ENCODE measurements at places on chromosomes 5 and 9.

GRCh38 chr9:88536951-88537760 lies 2.2 kb downstream of the NXNL2 start:
- no peak for DNase-seq

DNA sequence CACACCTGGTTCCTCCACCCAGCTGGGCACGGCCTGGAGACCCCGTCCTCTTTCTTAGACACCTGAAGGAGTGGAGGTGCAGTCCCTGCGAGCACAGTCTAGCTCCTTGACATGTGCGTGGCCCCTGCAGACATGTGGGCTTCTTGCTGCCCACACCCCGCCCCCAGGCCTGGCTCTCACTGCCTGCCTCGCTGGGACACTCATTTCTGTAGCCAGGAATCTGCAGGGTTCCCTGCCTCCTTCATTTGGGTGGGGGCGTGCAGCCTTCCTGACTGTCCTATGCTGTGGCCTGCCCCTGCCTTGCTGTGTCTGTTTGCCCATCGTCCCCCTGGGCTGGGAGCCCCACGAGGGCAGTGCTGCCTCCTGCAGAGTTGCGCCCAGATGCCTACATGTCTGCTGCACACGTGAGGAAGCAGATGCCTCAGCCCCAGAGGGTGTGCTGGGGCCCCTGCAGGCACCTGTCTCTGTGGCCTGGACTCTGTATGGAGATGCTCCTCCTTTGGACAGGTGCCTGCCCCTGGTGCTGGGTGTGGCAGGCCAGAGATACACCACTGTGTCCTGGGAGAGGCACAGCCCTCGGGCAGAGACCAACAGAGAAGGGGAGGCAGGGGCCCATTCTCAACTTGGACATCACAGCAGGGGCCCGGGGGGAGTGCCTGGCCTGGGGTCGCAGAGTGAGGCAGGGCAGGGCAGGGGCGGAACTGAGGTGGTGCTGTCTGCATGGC lies 22.6 kb downstream of the FLT4 start:
- no peak for DNase-seq

DNA sequence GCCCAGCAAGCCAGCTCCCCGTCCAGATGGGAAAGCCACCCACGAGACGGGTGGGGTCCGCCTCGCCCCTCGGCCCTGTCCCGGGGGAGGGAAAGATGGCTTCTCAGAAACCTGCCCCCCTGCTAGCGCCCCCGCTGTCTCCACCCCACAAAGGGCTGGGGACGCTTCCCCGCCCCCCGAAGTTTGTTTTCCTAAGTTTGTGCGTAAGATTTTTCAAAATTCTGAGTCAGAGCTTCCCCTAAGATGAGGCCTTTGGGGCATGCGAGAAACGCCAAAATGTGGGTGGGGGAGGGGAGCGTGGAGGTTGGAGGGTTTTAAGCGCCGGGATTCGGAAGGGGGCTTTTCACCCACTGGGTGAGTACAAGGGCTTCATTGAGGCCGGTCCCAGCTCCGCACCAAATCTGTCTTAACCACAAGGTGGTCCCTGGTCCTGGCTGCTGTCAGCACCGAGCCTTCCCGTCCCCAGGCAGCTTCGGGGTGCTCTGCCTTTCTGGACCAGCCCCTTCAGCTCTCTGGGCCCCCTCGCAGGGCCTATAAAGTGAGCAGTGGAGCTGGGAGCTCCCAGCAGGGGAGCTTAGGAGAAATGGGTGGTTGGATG lies 32.3 kb downstream of the PRRX2 start:
- DNase-seq = no peak

- no peak for DNase-seq
Measured at GRCh38 chr9:129617167-129617566, 3.7 kb downstream of the C9orf50 start.

- no peak for DNase-seq
Measured at GRCh38 chr9:113796646-113797426, 79.3 kb upstream of the ZNF618 start.

DNA sequence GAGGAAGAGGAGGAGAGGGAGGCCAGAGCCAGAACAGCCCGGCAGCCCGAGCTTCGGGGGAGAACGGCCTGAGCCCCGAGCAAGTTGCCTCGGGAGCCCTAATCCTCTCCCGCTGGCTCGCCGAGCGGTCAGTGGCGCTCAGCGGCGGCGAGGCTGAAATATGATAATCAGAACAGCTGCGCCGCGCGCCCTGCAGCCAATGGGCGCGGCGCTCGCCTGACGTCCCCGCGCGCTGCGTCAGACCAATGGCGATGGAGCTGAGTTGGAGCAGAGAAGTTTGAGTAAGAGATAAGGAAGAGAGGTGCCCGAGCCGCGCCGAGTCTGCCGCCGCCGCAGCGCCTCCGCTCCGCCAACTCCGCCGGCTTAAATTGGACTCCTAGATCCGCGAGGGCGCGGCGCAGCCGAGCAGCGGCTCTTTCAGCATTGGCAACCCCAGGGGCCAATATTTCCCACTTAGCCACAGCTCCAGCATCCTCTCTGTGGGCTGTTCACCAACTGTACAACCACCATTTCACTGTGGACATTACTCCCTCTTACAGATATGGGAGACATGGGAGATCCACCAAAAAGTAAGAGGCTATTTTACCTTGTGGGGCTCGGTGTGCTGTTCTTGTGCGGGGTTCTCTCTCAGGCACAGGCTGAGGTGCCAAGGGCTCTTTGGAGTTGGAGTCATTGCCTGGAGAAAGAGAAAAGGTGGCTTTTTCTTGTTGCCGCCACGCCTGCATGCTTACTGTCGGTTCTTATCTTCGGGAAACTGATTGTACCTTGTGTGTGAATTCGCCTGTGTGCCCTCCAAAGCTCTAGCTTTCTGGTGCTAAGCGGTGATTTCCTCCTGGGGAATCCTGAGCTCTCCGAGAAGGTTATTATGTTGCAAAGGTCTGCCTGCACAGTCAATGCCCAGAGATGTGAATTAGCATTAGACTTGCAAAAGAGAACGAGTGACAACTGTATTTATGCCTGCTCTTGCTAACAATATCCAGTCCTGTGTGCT lies at the start of gene ISL1:
Gene ISL1, plus strand, starts transcription at position 318 of the 991 bp plus-strand sequence. Its CDS starts 224 bp downstream, at position 542.
- no peak for DNase-seq

DNA sequence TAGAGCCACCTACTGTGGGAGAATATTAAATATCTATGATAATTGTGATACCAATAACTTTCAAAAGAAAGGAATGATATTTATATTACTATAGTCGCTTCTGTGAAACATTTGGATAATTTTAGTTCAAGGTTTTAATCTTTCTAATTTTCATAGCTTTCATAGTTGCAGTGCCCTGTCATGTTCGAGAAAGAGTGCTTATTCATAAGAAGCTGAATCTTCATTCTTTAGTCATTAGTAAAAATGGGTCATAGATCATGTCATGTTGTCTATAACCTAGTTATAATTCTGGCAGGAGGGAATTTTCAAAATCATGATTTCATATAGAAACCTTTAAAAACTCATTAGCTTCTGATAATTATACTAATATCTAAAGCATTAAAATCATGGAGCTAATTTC lies 685.6 kb downstream of the CETN3 start:
- DNase-seq = no peak

- no peak for DNase-seq
Measured at GRCh38 chr5:172860520-172861443, 26.7 kb downstream of the ERGIC1 start.

DNA sequence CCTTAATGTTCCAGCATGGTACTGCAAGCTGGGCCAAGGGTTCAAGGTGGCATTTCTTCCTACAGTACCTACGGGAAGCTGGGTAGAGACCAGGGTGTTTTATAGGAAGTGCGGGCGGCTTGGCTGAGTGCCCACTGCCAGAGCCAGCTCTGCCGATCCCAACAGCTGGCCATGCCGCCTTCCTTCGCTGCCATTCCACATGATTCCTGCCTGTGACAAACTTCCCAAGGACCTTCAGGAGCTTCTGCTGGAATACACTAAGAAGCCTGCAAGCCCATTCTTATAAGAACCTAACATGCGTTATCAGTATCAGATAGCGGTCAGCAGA lies 22.0 kb downstream of the MYO10 start:
- DNase-seq = no peak

- DNase-seq = no peak
Measured at GRCh38 chr5:126808521-126808988, 31.6 kb downstream of the LMNB1 start.

DNA sequence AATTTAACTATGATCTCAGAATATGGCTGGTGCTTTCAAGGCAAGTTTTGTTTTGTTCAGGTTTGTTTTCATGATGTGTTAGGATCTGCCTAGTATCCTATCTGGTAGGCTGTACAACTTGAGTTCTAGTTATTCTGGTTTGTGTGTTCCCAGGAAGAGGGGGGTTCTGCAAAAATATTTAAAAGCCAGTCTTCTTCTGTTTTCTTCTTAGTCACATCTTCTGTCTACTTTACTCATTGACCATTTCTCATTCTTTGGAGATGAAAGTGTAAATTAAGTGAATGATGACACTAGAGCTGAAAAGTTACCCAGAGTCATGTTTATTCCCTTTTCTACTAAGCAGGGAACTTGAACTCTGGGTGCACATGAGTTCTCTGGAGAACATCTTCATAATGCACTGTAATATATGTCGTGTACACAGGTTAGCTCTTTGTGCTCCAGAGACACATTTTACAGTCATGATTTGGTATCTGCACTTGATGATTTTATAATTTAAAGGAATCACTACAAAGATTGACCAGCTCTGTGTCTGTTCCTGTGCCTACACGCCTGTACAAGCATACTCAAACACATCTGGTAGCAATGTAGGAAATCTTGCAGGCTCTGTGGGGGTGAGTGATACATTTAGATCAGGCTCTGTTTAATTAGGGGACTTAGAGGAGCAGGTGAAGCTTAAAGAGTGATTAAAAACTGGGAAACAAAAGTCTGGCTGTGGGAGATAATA lies 5.0 kb downstream of the SMAD5 start:
- no peak for DNase-seq

DNA sequence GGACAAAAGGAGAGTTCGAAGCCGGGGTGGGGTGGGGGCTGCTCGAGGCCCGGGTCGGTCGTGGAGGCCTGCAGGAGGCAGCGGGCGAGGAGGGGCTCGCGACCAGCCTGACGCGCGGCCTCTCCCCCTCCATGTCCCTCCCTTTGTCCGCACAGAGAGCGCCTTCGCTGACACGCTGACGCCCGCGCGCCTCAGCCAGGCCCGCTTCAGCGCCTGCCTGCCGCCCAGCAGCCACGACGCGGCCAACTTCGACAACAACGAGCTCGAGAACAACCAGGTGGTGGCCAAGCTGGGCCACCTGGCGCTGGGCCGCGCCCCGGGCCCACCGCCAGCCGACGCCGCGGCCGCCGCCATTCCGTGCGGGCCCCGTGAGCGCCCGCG lies 42.2 kb downstream of the NEURL1B start:
- DNase-seq = no peak

- DNase-seq = no peak
Measured at GRCh38 chr9:37761511-37761910, 7.9 kb downstream of the TRMT10B start.

DNA sequence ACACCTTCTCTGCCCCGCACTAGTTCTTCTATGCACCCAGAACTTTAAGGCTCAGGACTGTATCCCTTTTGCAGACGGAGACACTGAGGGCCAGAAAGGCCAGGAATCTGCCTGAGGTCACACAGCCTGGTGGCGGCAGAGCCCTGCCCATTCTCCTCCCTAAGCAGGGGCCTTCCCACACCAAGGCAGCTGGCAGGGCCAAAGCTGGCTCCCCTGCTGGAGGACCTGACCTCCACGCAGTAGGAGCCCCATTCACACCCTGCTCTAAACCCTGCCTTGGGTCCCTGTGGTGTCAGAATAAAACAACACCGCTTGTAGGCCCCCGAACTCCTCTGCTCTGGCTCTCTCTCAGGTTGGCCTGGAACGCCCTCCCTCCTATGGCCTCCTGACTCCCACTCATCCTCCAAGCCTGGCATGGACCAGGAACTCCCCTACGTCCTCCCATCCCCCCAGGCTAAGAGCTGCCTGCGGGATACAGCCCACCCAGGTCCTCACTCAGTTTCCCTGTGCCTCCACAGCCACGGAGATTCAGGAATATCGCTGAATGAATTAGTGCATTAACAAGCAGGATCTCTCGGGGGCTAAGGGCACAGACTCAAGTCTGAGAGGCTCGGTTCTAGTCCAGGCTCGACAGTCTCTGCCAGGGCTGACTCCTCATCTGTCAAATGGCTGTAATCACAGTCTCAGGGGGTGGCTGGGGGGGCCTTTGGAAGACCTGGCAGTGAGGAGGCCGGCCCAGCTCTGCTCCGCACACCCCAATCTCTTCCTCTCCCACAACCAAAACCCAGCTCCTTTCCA lies 2.8 kb downstream of the ST6GALNAC6 start:
- no peak for DNase-seq

- no peak for DNase-seq
Measured at GRCh38 chr5:58969795-58970194, 386.9 kb downstream of the RAB3C start.

DNA sequence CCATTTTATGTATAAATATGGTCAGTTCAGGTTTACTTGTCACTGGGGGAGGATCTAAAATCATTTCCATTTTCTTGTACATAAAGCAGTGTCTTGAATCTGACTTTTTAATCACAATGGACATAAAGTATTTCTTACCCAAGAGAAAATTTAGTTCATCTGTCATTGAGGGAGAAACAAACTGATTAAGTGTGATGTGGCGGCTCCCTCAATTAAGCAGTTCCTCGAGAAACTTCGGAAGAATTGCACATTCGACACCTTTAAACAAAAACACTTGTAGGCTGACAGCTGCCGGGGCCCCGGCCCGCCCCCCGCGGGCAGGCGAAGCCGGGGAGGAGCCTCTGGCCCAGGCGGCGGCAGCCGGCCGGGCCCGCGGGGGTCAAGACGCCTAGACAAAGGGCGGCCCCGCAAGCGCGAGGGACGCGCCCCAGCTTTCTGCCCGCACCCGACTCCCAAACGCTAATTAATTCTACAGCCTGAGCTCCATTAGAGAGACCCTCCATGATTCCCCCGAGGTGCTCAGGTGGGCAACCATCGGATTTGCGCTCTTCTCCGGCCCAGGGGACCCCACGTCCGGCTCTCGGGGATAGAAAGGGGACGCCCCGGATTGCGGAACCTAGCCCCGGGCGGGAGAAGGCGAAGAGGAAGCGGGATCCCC lies 750 bp downstream of the TRIM36 start:
- no peak for DNase-seq

GRCh38 chr9:10875752-10876151 lies 262.9 kb upstream of the PTPRD start:
- no peak for DNase-seq

GRCh38 chr9:135772056-135772646 lies 70.2 kb downstream of the KCNT1 start:
- no peak for DNase-seq

DNA sequence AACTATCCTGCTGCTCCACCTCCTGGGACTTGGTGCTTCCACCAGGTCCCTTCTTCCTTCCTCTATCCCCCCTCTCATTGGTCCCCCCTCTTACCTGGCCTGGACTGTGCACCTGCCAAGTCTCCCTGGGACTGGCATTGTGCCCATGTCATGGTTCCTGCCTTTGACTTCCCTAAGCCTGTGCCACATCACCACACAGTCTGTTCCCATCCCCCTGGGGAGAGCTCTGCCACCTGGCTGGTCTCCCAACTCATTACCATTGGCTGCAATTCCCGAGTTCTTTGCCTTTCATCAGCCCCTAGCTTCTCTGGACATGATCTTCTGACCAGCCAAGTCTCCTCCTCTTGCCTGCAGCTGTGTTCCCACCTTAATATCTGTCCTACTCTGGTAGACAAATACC lies 180.3 kb downstream of the SREK1 start:
- no peak for DNase-seq

GRCh38 chr5:150299571-150300327 lies 3.0 kb downstream of the ARSI start:
- DNase-seq = no peak

GRCh38 chr5:429453-430188 lies 13.4 kb upstream of the EXOC3 start:
- no peak for DNase-seq

- DNase-seq = no peak
Measured at GRCh38 chr9:137130176-137130755, 8.7 kb upstream of the GRIN1 start.
